ENCODE measurements at places on chromosomes 4 and X.

DNA sequence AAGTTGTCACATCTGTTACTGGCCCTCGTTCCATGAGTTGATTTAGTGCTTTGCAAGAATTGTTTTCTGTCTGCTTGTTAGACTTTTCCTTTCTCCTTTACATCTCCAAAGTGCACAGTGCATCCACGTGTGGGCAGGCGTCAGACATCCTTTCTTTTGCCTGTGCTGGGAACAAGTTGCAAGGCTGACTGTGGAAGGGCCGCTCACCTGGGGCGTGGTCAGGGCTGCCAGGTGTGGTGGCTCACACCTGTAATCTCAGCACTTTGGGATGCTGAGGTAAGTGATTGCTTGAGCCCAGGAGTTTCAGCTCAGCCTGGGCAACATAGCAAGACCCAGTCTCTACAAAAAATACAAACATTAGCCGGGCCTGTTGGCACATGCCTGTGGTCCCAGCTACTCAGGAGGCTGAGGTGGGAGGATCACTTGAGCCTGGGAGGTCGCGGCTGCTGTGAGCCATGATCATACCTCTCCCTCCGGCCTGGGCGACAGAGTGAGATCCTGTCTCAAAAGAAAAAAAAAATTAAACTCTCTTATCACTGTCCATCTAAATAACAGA, 46.2 kb downstream of the RGS12 start:
- DNase-seq = no peak

DNA sequence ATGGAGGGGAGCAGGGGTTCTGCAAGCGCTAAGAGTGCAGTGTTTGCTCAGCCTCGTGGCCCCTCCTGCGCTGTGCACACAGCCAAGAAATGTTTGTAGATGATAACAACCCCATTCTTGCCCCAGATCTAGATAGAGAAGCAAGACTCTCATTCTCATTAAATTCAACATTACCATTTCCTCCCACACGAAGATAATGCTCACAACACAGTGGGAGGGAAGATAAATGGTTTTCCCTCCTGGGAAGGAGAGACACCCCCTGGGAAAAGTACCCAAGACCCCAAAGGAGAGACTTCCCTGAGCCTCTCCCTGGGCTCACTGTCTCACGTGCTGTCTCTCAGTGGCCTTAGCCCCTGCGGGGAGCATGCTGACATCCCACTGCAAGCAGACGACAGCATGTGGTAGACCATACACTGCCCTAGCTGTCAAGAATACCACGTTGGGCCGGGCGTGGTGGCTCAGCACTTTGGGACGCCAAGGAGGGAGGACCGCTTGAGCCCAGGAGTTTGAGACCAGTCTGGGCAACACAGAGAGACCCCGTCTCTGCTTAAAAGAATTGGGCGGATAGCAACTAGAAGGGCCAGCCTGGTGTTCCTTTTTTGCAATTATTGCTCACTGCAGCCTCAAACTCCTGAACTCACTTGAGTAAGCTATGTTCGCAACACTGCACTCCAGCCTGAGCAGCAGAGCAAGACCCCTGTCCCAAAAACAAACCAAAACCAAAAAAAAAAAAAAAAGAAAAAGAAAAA, 34.9 kb upstream of the IQSEC2 start:
- no peak for DNase-seq

- DNase-seq = no peak
Measured at GRCh38 chr4:170306208-170306607, 216.5 kb upstream of the AADAT start.

GRCh38 chrX:134631426-134632346, 26.6 kb downstream of the PLAC1 start:
- DNase-seq = no peak

- DNase-seq = no peak
Measured at GRCh38 chr4:88751258-88752075, 53.8 kb upstream of the NAP1L5 start.

DNA sequence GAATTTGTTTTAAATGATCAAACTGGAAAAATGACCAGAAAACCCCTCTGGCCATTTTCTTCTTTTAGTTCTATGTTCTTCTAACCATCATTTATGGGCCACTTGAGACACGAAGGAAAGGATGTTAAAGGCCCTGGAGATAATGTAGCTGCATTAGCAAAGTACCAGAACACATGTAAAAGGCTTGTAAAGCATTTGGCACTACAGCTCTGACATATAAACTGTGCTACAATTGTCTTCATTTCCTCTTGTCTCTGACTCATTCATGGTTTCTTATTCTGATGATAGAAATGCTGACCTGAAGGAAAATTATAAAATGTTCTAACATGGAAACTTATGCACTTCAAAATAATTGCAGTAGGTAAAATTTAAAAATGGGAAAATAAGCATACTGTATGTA, 388.7 kb downstream of the FAT4 start:
- DNase-seq = no peak

DNA sequence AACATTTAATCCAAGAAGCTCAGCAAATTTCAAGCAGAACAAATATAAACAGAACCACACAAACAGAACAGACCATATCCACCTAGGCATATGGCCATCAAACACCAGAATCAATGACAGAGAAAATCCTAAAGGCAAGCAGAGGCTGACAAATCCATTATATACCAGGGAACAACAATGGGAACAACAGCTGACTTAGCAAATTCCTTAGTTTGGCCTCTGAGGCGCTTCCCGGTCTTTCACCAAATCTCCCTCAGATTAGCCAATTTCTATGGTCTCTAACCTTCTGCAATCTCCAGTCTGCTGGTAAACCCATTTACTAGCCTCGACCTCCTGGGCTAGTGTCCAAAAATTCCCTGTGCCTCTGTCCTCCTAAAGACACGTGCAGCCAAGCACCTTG, 59.2 kb downstream of the GPR143 start:
- peak; percentile 51 for DNase-seq

DNA sequence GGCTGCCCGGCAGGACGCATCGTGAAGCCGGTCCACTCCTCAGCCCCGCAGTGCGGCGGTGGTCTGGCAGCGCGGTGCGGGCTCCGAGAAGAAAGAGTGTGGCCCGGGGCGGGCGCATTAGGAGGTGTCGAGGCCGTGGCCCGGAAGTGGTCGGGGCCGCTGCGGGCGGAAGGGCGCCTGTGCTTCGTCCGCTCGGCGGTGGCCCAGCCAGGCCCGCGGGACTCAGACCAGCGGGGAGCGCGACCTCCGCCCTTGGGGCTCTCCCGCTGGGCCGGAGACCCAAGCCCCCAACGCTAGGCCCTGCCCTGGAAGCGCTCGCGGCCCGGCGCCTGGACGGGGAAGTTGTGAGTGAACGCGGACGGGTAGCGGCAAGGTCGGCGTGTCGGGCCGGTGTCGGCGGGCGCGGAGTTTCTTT, 60.0 kb downstream of the HS3ST1 start:
- DNase-seq = no peak

DNA sequence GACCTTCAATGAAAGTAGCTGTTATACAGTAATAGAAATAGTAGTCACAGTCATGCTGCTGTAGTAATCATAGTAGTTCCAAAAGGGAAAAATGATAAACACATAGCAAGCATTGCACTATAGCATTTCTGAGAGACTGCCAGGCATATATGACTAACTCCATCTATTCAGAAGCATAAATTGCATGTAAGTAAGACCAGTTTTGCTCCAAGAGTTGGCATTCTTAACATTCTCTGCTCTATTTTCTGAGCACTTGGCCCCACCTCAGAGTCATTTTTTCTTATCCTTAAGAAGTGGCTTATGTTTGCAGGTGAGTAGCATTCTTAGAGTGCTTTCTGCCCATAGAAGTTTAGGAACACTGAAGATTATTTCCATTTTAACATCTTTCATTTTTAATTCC, 490.3 kb upstream of the TECRL start:
- DNase-seq = no peak

DNA sequence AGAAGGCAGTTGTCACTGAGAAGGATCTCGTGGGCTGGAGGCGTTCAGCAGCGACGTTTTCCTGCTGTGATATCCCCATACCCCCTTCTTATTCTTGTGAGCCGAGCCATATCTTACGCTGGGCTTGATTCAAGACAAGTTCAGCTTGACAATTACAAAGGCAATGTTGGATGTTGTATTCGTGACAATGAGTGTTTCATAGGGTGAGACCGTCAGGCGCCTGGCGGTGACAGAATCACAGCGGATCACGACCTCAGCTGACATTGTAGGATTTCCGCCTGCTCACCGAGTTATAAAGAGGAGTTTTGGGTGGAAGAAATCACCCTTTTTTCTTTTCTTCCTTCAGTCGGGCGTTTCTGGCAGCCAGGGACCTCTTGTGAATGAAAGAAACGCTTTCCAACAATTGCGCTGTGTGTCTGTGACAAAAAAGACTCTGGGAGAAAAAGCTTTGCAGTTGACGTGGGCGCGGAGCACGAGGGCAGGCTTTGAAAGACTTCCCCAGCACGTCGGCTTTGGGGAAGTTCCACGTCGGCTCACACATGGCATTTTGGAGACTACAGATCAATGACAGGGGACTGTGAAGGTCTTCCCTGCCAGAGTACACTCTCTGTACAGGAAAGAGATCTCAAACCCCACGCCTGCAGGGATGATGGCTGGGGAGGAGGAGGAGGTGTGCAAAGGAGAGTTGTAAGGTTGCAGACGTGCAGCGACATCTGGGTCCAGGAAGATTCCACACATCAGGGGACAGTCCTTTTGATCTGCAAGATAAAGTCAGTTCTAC, 135.4 kb downstream of the CRLF2 start:
- DNase-seq = no peak
